ENCODE measurements at places on chromosomes 7 and 10.

DNA sequence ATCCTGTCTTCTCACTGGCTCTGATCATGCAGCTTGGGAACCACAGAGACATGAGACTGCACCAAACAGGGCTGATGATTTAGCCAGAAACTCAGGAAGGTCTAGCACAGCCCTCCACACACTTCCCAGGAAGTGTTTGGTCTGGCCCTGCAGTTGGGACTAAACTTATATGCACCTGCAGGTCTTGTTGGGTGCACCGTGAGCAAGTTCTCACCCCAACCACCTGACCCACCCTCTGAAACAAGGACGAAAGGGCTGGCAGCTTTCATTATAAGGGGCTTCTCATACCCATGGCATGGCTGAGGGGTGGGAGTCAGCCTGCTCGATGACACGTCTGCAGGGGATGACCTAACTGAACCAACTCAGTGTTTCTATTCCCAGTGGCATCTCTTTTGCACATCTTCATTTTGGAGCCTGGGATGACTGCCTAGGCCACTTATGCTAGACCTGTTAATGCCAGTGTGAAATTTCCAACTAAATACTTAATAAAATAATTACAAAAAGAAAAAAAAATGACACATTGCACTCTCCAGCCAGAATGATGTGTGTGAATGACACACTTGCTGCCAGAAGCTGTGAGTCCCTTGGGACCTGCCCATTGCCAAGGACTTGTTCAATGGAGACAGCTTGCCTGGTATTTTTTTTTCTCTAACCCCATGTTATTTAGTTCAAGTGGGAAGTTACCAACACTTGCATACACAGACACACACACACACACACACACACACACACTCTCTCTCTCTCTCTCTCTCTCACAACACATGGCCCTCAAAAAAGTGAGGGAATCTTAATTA is 102.6 kb downstream of the NEURL1 start:
- DNase-seq = no peak

DNA sequence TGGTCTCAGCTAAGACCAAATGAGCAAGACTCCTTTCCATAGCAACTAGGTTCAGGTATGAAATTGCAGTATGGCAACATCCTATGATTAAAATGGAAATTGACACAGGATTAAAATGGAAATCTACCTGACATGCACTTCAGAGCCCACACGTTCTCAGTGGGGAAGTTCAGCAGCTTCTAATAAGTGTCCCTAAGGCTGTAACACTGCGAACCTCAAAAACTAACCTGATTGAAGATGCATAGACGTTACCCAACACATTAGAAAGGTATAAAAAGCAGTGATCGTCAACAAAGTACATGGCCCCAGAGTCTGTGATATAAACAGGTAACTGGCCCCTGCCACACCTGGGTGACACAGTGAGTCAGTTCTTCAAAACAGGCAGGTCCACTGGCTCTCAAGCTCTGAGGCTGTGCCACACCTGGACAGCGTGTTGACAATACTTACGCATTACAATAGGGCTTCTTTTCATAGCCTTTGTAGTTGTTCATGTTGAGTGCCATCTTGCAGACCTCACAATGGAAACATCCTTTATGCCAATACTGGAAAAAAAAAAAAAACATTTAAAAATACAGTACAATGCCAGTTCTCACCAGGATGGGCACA is 274.9 kb upstream of the NEBL start:
- no peak for DNase-seq

GRCh38 chr10:91238191-91238590 is 17.7 kb downstream of the PCGF5 start:
- no peak for DNase-seq

- no peak for DNase-seq
These were observed 33.3 kb upstream of the KDM7A start for GRCh38 chr7:140209866-140210609.

DNA sequence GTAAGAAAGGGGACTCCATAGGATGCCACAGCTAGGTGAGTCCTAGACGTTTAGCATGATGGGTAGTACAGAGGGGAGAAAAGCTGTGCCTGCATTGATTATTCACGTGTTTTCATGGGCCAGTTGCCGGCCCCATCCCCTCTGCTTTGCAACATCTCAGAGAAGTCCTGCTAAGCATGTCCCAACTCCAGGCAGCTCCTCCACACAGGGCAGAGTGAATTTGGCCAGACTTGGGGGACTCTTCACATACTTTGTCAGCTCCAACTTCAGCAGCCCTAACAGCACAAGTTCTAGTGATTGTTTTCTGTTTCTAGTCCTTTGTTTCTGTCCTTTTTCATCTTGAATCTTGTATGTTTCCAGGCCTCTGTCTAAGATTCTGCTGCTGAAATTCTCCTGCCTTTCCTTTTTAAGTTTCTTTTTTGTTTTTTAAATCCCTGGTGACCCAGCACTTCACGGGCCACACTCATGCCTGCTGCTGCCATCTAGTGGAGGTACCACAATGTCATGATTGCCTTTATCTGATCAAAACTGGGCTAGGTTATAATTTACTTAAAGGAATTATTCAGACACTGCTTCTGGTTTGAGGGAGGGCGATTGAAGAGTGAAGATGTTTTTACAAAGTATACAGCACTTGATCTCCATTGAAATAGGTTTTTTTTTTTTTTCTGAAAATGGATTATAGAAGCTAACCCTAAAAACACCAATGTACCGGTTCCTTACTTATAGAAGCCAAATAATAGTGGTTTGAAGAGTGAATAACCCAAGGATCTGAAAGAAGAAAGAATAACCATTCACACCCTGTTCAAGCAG is 276.9 kb downstream of the CSTF2T start:
- DNase-seq = no peak

- DNase-seq = no peak
These were observed 35.9 kb downstream of the HIPK2 start for GRCh38 chr7:139741789-139742344.

- no peak for DNase-seq
These were observed 9.2 kb upstream of the FOXP2 start for GRCh38 chr7:114405427-114405826.

- DNase-seq = peak; percentile 29
These were observed 45.3 kb upstream of the EN2 start for GRCh38 chr7:155412416-155413253.

GRCh38 chr10:89458291-89458690 is 43.9 kb downstream of the IFIT5 start:
- DNase-seq = no peak

- peak; percentile 19 for DNase-seq
These were observed 707 bp upstream of the GHITM start for GRCh38 chr10:84138478-84139125.

DNA sequence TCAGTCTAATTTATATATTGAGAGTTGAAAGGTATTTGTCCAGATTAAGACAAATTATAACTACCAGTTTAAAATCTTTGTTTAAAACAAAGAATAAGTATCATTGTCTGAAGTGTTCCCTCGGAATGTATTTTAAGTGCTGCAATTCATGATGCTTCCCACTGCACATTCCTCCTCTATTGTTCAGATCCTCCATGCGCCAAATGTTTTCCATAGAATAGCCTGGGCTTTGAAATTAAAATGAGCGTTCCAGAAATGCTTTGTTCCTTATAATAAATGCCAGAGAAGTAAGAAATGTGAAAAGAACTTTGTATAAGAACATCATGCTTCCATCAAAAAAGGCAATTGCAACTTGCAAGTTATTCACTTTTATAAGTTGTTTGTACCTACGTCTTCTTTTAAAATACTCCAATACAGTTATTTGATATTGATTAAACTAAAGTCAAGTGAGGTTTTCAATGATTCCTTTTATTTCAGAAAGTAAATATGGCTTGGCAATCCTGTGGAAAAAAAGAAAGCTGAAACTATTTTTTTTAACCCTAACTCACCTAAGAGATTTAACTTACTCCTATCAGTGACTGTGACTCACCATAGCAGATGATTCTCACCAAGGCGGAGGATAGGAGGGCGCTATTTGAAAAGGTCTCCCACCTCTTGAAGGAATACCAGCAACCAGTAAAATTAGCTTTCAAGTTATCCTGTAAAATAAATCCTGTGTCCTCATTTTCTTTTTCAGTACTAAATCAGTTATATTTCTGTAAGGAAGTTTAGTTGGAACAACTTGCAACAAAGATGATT is 85.8 kb downstream of the CTNNA3 start:
- no peak for DNase-seq

- DNase-seq = no peak
These were observed 184.7 kb downstream of the LRMDA start for GRCh38 chr10:75616076-75616475.

GRCh38 chr7:5064391-5065106 is 18.9 kb downstream of the RBAK start:
- no peak for DNase-seq

GRCh38 chr7:46603780-46604179 is 682.7 kb upstream of the IGFBP3 start:
- no peak for DNase-seq

GRCh38 chr10:112006831-112007230 is 176.7 kb downstream of the GPAM start:
- DNase-seq = no peak

DNA sequence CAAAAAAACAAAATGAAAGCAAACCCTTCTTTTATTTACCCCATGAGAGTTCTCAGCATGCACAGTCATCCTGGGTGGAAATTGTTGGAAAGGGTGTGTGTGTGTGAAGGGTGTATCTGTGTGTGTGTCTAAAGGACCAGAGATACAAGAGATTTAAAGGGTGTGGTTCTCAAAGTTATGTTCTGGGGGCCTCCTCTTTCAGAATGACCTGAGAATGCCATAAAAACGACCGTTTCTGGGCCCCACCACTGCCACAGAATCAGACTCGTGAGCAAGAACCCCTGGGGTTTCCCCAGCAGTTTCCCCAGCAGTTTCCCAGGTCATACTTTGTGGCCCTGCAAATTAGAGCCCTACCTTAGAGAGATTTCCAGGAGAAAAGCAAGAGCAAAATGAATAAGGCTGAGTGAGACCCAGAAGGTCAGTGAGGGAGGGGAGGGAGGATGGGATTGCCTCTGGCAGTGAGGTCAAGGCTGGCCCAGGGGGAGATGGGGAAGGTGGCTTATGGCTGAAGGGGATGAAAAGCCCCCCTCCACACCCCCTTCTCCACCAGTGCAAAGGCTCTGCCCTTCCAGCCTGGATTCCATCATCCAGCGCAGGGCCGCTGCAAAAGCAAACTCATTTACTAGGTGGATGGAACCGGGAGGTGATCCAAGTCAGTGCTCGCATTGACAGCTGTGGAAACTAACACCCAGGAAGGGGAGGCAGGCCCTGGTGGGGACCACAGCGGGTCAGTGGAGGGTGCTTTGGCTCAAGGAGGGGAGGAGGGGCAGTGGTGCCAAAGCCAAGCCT is 10.2 kb downstream of the PYROXD2 start:
- DNase-seq = peak; percentile 6

DNA sequence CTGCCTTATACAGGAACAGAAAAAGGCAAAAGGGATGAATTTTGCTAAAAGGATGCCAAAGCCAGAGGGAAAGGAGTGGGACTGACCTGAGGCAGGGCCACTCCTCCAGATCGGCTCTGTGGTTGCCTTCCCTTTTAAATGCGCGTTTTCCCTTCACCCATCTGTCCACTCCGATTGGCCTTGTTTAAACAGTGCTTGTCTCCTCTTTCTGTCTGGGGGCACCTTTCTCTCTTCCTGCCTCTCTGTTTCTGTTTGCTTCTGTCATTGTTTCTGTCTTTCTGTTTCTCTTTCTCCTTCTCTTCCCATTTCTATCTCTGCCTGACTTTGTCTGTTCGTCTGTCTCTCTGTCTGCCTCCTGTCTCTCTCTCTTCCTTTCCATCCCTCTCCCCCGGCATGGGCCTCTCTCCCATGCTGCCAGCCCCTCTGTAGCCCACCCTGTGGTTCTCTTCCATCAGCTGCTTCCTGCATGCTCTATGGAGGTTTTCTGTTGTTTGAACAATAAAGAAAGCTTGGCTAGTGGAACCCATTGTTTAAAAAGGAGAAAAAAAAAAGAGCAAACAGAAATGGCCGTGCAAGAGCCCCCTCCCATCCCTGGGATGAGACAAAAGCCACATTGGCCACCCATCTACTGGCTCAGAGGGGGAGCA is 29.5 kb upstream of the HSPB1 start:
- no peak for DNase-seq

GRCh38 chr10:50431791-50432190 is 180.5 kb upstream of the ASAH2 start:
- no peak for DNase-seq

GRCh38 chr10:43461950-43462349 is 25.0 kb downstream of the ZNF487 start:
- DNase-seq = no peak

DNA sequence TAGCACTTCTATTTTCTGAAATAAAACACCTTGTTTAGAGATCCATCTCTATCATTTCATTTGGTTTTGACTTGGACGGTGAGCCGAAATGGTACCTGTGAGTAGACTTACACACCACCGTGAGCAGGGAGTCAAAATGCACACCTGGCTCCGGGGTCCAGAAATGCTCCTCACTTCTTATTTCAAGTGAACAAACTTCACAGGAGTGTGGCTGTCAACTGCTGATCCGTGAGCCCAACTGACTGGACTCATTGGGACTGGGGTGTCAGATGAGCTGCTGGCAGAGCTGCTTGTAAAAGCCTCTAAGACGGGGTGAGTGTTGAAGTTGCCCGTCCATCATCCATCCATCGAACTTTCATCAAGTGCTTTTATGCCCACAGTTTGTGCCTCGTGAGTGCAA is 435.5 kb downstream of the GLRX3 start:
- no peak for DNase-seq

DNA sequence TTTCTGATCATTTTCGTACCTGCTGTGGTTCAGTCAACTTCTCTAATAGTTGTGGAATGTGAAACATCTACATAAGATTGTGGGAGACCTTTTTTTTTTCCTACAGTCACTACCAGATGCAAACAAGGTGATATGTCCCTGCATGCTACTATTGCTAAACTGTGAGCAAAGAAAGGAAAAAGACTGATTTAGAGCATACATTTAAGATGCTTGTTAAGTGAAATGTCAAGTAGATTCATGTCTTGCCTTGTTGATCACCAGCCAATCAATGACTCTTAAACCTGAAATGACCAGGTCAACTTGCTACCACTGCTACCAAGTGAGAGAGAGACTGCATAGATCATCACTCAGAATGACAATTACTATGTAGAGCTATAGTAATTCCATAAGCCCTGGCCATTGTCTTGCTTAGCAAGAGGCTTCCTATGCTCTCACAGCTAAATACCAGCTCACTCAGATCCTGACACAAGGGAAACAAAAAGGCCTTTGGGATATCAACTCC is 84.3 kb upstream of the SKAP2 start:
- no peak for DNase-seq

DNA sequence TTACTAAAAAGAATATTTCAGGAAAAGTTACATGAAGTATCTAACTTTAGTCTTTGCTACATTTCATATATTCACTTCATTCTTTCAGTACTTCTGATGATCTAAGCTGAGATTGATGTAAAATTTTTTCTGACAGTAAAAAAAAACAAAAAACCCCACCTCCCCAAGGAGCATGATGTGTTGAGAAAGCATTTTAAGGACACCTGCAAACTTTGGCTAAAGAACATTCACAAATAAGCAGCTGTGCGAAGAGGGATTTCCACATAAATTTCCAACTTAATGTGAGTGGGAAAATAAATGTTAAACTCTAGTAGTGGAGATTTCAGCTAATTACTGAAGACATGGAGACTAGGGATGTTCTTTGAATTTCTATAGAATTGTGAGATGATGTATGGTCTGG is 35.5 kb downstream of the DLD start:
- no peak for DNase-seq

GRCh38 chr10:50382576-50383023 is 131.3 kb upstream of the ASAH2 start:
- no peak for DNase-seq

- no peak for DNase-seq
These were observed 16.9 kb downstream of the HBP1 start for GRCh38 chr7:107185716-107186115.

All from stimulated activated CD8-positive, alpha-beta memory T cell treated with anti-CD3 and anti-CD28 coated beads, Interleukin-2, amount 100 ng/mL, for 48 hours (primary cell).